ENCODE measurements at places on chromosomes 1 and 21.

DNA sequence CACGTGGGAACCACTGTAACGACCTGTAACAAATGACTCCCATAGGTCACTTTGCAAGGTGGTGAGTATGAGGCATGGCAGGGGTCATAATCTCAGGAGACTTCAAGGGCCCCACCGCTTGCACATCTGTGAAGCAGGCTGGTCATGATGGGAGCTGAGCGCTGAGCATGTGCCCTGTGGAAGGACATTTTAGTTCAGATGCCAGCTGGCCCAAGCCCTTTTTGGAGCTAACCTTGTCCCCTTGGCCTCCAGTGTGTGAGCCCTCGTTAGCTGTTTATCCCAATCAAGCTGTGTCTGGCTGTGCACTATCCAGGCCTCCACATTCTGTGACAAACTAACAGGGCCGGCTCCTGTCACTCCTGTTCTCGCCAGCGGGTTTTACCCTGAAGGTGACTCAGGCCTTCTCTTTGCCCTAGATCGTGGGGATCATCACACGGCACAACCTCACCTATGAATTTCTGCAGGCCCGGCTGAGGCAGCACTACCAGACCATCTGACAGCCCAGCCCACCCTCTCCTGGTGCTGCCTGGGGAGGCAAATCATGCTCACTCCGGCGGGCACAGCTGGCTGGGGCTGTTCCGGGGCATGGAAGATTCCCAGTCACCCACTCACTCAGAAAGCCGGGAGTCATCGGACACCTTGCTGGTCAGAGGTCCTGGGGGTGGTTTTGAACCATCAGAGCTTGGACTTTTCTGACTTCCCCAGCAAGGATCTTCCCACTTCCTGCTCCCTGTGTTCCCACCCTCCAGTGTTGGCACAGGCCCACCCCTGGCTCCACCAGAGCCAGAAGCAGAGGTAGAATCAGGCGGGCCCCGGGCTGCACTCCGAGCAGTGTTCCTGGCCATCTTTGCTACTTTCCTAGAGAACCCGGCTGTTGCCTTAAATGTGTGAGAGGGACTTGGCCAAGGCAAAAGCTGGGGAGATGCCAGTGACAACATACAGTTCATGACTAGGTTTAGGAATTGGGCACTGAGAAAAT lies 7.6 kb downstream of the NPPA start:
- no peak for DNase-seq

DNA sequence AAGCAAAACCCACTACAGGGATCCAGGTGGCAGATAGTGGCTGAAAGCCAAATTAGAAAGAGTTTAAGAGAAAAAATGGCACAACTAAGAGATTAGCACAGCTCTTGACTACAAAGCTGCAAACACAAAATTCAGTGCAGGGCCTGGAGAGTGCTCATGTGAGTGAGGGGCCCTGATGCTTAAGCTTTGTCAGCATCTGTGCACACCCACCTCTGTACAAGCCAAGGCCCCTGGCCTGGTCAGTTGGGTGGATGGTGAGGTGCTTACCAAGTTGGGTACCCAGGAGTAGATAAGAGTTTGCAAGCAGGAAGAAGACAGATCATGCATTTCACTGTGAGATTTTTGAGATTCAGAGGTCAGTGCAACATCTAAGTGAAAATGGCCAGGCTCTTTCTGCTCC lies 62.7 kb upstream of the ATP1B1 start:
- no peak for DNase-seq

GRCh38 chr1:193697115-193697762 lies 510.8 kb upstream of the B3GALT2 start:
- DNase-seq, result no peak

DNA sequence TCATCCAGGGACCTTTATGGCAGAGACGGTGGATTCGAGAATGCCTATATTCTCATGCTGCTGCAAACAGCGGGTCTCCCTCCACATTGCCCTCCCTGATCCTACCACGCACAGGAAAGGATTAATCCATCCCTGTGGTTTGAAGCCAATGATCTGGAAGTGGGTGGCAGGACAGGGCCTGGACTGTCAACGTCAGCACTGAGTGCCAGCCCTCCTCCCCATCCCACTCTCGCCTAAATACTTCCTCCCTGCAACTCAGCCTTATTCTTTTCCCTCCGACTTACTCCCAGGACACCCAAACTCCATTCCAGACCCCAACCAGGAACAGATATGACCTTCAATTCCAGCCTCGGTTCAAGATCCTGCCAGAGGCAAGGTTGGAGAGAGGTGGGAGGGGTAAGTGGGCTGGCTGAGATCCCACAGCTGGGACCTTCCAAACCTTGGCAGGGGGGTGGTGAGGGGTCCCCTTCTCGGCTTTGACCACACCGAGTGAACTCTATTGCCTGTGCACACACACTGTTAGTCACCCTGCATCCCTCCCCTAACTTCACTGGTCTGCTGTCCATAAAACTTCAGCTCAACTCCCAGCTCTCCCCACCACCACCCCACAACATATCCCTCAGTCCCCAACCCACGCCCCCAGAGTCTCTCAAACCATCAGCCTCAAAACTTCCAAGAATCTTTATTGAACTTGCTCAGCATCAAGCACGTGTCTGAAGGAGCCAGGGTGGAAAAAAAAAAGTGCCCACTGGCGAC lies 2.4 kb upstream of the S100A5 start:
- DNase-seq, result no peak

DNA sequence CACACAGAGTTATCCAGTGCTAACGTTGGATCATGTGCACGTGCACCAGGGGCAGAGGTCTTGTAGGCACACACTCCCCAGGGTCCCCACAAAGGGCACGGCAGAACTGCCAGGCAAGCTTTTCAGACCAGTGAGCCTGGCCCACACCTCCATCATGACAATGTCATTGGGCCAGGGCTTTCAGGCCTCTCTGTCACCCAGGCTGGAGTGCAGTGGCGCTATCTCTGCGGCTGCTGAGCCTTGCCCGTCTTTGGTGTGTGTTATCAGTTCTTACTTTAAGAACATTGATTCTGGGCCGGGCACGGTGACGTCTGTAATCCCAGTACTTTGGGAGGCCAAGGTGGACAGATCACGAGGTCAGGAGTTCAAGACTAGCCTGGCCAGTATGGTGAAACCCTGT lies 44.2 kb downstream of the PKNOX1 start:
- no peak for DNase-seq

GRCh38 chr1:229138058-229138457 lies 132.9 kb upstream of the RAB4A start:
- DNase-seq, result no peak

DNA sequence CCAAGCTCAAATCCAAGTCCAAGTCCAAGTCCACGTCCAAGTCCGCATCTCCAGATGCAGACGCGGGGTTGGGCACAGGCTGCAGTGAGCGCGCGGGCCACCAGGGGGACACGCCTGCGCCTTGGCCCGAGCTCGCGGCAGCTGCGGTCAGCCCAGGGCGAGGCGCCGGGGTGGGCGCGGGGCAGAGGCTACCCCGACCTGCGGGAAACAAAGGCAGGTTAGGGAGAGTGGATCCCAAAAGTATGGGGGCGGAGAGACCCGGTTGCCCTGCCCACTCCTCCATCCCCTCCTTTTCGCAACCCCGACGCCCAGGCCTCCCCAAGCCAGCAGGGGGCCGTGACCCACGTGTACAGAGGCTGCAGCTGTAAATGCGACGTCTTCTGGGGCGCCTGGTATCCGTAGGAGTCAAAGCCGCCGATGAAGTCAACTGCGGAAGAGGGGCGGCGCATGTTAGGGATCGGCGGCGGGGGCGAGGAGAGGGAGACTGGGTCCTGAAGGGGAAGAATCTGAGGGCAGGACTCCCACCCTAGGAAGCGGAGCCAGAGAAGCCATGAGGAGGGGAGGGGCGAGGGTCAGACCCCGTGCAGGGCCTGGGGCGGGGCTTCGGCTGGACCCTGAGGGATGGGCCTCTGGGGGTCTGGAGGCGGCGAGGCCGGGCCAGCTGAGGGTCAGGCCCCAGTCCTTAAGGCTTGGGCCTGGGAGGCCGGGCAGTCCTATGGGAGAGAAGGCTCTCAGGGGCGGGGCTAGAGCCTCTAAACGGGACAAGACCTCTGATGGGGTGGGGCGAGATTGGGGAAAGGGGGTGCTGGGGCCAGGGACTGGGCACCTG lies 58.0 kb downstream of the NKAIN1 start:
- DNase-seq, result no peak

DNA sequence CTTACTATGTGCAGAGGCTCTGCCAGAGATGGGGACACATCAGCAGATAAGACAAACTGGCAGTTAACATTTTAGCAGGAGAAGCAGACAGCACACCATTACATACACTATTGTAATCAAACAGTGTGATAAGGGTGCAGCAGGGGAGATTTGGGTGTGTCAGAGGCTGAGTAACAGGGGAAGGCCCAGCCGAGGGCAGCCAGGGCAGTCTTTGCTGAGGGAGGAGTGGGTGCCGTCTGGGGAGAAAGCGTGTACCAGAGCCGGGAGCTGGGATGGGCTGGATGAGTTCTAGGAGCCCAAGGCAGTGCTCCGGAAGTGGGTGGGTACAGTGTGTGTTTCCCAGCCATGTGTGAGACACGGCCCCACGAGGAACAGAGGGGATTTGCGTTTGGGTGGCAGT lies 31.2 kb downstream of the KCNA10 start:
- DNase-seq, result no peak

DNA sequence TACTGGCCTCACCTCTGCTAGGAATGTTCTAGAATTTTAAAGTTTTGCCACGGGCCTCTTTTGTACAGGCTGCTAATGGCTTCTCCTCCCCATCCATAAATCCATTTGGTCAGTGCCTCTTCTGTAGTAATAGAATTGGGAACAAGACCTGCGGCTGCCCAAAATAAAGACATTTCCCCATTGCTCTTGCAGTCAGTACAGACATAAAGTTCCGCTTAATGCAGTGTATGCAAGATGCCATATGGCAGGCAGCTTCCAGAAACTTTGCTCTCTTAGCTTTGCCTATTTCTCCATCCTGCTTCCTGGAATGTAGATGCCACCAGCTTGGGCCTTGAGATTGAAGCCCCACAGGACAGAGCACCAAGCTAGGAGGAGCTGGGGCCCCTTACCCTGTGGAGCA lies 3.7 kb upstream of the SLC2A5 start:
- DNase-seq, result no peak

- DNase-seq, result no peak
Observed at GRCh38 chr1:207006914-207007313, 25.6 kb downstream of the C1orf116 start.

DNA sequence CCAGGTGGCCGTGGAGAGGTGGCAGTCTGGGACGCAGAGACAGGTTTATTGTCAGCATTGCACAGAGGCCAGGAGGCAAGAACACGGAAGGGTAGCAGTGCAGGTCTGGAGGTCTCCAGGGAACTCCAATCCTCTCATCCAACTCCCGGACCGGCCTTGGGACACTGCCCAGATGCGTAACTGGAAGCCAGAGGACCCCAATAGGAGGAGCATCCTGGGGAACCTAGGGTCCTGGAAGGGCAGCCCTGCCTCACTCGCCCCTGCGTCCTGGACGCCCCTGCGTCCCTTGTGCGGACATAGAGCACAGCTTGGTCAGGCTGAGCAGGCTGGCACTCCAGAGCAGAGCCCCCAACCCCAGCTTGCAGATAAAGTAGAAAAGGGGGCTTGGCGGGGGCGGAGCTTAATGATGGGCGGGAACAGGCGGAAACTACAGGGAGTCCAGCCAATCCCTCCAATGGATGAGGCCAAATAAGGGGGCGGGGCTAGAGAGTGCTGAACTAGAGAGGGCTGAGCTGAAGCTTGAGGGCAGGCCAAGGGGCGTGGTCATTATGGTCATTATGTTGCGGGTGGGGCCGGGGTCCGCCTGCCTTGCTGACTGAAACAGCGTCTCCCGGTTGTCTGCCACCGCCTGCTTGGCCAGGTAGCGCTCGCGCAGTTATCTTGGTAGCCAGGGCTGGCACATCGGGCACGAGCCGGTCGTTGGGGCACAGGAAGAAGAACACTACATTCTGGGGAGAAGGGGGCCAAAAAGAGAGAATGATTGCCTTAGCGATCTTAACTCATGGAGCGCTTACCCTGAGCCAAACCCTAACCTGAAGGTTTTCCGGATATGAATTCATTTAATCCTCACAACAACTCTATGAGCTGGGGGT lies 3.7 kb upstream of the ARHGEF19 start:
- no peak for DNase-seq

DNA sequence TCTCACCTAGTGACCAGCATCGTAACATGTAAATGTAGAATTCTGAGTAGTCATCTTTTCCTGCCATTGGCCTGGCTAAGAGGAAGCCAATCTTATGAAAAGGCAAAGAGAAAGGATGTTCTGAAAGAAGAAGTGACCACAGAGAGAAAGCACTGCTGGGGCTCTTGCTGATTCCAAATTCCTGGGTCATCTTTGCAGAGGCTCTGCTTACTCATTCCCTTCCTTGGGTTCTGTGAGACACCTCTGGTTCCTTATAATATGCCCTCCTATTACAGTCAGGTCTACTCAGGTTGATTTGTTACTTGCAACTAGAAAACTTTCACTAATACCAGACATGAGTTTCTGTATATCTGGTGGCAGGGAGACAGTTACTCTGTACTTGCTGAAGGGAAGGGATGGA lies 198.8 kb upstream of the C8B start:
- no peak for DNase-seq

- no peak for DNase-seq
Observed at GRCh38 chr1:154833841-154834240, 36.2 kb downstream of the KCNN3 start.

DNA sequence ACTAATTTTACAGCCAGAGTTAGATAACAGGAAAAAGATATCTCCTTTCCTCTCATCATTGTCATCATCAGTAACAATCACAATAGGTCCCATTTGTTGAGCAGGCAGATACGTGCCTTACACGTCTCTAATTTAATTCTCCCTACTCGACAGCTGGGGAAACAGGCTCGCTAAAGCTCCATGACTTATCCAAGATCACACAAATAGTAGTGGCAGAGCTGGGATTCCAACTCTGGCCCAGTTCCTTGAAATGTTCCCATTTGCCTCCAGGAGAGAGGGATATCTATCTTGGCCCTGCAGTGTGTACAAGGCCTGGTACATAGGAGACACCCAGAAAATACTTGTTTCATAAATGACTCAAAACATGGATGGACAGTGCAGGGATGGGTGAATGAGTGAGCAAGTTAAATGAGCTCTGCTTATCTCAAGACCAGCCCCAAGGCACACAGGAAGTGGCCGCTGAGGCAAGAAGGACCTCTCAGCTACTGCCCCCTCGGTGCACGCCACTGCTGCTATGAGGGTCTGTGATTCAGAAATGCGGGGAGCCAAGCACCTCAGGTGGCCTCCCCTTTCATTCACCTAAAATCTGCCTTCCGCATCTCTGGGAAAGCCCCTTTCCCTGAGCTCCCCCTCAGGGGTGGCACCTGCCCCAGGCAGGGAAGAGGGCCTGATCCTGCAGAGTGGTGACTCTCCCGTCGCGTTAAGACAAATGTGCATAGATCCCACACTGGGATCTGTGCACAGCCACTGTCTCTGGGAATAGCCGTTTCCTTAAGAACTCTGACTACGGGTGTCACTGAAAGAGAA lies 3.6 kb downstream of the KCNN3 start:
- DNase-seq, result no peak

Data from stimulated activated CD8-positive, alpha-beta memory T cell treated with anti-CD3 and anti-CD28 coated beads, Interleukin-4, amount 100 ng/mL, for 1 hour (primary cell).